ENCODE measurements at places on chromosomes 2 and 18.

DNA sequence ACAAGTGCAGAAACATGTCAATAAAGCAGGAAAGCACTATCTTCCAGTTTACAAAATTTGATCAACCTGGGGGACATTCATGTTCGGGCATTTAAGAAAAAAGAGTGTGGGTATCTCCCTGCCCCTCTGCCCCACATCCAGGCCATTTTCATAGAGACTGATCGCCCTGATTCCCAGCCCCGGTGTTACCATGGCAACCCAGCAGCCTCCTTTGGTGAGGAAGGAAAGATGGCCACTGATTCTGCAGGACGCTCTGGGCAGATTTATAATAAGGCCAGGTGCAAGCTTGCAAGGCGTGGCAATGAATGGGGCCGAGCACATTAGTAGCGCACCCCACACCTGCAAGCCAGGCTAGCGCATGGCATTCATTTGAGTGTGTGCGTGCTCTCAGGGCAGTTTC is 36.7 kb upstream of the ARL4C start:
- no peak for DNase-seq

DNA sequence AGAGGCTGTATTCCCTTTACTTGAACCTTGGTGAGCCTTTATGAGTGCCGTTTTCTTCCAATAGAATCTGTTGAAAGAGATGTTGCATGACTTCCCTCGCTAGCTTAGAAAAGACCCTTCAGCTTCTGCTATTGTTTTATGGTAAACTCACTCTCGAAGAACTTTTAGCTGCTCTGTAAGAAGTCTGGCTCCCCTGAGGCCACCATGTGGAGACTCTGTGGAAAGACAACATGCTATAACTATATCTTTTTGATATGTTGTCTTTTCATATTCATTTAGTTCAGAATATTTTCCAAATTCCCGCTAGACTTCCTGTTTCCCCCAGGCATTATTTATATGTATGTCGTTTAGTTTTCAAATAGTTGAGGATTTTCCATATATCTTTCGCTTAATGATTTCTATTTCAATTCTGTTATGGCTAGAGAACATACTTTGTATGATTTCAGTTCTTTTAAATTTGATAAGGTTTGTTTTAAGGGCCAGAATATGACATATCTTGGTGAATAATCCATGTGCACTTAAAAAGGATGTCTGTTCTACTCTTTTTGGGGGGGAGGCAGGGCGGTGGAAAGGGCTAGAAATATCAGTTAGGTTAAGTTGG is 64.1 kb downstream of the PTPN4 start:
- DNase-seq, result no peak

GRCh38 chr2:100394111-100394641 is 23.3 kb downstream of the CHST10 start:
- no peak for DNase-seq

GRCh38 chr2:234288974-234289455 is 207.9 kb downstream of the ARL4C start:
- DNase-seq, result peak; percentile 10

DNA sequence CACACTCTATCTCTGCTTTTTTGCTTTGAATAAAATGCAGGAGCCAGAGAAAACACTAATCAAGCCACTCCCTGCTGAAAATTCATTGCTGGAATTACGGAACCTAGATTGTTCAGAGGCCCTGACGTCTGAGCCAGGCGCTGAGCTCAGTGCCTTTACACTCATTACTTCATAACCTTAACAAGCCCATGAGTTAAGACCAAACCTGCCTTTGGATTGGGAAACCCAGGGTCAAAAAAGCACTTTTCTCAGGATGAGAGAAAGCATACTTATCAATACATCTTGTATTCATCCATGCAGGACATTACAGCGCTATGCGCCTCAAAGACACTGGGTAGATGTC is 762 bp downstream of the INO80C start:
- peak; percentile 36 for DNase-seq

- DNase-seq, result no peak
Observed at GRCh38 chr2:119225105-119225865, 1.7 kb downstream of the STEAP3 start.

GRCh38 chr2:182393270-182393760 is 33.5 kb downstream of the PDE1A start:
- no peak for DNase-seq

DNA sequence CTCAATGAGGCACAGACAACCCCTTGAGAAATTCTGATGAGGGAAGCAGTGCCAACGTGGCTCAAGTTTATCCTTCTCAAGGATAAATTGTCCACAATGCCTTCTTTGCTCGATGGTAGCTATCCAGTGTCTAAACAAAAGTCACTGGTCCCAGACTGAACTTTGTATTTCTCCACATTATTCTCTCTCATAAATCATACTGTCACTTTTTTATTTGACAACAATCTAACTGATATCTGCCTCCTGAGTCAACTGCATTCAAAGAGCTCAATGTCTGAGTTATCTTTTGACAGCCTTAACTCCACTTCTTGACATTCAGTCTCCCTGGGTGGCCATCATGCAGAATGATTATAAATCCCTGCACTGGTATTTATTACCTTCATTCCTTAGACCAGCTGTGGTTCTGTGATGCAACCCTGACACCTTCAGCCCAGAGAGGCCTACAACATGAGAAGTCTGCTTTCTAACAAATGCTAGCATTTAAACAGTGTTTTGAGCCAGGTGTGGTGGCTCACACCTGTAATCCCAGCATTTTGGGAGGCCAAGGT is 38.2 kb downstream of the IMMT start:
- no peak for DNase-seq

DNA sequence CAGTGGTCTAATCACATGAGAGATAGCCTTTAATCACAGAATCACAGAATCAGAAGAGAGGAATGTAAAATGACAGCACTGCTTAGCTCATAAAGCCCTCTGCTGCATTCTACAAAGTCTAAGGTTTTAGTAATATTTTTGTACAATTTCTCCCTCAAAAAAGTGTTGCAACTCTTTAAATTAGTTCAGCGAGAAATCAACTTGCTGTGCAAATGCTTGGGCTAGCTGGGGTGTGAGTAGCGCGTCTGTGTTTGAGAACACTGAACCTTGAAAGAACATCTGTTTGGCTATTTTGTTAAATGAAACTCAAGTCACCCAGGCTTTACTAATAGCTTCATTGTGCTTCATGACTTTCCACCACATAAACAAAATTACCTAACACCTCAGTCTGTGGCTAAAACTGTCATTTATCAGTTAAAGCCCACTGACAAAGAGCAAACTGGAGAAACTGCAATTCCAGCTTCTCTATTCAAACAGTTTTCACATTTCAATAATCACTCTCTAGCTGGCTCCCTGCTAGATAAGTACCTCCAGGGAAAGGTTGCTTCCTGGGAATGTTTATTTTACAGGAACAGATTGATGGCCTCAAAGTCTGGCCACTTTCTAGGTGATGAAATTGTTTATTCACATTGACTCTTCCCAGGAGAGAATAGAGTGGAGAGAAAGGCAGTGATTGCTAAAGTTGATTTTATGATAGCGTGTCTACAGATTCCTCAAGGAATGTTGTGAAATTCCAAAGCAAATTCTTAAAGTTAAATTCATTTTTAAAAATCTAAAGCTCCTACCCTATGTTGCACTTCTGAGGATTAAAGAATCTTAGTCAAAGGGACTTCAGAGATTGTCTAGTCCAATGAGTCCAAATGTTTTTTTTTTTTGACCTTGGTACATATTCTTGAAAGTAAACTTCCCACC is 36.0 kb upstream of the STAT1 start:
- DNase-seq, result no peak
